HCEC 1CT (cell line): ENCODE measurements at places on chromosomes 6 and 20.

- no peak for DNase-seq
These were observed 147.2 kb downstream of the SYCP2 start for GRCh38 chr20:59785986-59786795.

DNA sequence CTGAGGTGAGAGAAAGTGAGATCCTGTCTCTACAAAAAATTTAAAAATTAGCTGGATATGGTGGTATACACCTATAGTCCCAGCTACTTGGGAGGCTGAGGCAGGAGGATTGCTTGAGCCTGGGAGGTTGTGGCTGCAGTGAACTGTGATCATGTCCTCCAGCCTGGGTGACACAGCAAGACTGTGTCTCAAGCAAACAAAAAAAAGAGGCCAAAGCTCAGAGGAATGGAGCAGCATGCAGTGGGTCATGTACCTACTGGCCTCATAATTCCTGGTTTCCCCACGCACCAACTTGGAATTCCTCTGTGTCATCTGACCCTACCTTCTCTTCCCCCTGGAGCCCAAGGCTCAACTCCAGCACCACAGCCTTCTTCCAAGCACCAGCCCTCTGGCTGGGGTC is 15.1 kb upstream of the PLEKHG1 start:
- DNase-seq = no peak

GRCh38 chr20:47293631-47294030 is 62.9 kb downstream of the ZMYND8 start:
- DNase-seq = no peak

- peak; percentile 64 for DNase-seq
These were observed 270.4 kb upstream of the JARID2 start for GRCh38 chr6:14975471-14975817.

DNA sequence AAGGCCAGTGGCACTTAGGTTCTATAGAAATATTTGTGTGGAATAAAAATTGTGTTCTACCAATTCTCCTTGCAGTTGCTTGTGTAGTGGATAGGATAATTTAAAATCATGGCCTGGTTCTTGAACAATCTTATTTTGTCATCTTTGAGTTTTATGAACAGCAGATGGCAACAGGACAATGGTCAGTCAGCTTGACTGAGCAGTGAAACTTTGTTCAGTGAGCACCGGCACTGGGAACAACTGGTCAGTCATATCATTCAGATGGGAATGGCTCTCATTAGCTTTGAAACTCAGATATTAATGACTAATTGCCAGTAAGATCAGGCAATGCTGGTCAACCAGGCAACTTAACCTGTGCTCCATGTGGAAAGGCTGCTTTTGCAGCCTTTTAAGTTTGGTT is 129.2 kb downstream of the BCKDHB start:
- no peak for DNase-seq

DNA sequence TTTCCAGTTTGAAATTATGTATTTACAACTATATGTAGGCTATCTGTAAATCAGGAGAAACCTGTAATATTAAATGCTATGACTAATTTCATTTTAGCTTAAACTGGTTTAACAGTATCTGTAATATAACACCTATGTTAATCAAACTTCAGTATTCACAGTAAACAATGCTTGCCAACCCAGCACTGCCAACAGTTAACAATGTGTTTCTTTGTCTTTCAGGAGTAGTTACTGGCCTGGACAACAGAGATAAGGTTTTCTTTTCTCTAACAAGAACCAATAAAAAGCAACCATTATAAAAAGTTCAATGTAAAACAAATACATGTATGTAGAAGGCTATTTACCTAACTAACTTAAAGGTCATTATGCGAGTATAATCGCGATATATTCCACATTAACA is 158.8 kb downstream of the CDK19 start:
- DNase-seq = no peak

DNA sequence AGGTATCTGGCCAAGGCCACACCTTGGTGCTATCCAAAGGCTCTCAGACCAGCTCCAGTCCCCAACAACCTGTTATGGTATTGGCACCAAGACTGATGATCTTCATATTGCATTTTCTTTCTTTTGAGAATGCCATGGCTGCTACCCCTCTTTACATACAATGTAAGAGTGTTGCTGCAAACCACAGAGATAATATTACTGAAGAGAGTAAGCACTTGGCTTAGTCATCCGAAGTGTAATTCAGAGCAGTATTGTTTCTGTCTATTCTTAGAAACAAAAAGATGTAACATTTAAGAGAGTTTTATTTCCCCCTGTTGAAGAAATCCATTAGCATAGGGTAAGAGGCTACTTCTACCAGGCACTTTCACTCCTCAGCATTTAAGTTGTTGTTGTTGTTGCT is 212.5 kb downstream of the C6orf118 start:
- DNase-seq = peak; percentile 17

- DNase-seq = peak; percentile 91
These were observed at the start of gene CFB for GRCh38 chr6:31945507-31946369. Gene CFB, plus strand, starts transcription at chr6:31946095. Its CDS starts 127 bp downstream, at chr6:31946222.

GRCh38 chr6:157128235-157128775 is 195.0 kb downstream of the TMEM242 start:
- DNase-seq = no peak

DNA sequence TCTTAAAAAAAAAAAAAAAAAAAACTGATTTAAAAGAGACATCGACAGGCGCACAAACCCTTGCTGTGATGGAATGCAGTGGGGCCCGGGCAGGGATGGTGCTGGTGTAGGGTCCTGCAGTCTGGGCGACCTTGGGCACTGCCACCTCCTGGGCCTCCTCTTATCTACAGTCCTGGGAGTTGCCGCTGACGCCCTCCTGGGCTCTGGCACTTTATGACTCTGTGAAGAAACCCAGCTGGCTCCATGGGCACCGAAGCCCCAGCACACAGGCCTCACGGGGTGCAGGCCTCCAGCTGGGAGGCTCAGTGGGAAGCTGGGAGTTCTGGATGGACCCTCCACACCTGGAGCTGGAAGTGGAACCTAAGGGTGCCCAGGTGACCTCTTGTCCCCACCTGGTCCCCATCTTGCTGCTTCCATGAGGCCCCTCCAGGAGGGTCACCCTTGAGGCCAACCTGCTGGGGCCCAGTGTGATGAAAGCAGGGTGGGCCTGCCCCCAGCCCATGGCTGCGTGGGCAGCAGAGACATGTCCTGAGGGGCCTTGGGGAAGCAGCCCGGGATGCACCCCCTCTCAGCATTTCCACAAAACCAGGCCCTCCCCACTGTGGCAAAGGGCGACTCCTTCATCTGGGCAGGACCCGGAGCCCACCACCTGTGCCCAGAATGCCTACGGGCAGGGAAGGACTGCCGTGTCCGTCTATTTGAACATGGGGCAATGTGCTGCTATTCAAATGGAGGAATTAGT is 104.9 kb downstream of the ASXL1 start:
- no peak for DNase-seq

DNA sequence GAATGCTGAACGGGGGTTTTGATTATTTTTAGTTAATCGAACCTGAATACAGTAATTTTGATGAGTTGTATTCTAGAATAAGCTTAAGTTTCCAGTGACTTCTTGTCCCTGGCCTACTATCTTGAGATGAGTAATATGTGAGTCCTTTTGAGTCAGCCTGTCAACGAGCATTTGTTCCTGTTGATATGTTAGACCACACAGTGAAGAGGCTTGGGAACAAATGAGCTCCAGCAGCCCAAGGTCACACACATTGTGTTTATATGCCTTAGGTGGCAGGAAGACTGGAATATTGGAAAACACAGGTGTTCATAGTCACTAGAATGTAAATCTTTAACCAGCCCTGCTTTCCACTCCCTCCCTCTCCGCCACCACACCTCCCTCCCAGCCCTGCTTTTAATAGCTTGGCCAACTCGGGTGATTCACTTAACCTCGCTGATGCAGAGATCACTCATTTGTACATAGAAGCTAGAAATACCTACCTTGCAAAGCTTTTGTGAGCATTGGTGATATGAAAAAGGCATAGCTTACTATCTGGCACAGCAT is 9.1 kb downstream of the SMPDL3A start:
- DNase-seq = peak; percentile 84

DNA sequence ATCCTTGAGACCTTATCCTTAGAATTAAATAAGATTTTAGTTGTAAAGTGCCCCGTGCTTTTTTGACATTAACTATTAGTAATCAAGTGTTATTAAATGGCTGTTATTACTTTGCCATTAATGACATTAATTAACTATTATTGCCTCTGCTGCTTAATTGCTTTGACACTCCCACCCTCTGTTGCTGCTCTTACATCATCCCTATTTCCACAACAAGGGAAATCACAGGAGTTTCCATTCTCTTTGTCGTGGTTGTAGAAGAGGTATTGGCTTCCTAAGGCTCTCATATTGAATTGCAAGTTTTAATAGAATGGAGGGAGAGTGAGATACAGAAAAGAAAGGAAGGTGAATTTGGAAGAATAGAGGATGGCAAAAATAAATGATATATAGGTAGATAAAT is 545.8 kb downstream of the MMUT start:
- no peak for DNase-seq

GRCh38 chr6:106790935-106791334 is 161.6 kb downstream of the QRSL1 start:
- no peak for DNase-seq

GRCh38 chr6:9982215-9982614 is 432.7 kb downstream of the TFAP2A start:
- no peak for DNase-seq

DNA sequence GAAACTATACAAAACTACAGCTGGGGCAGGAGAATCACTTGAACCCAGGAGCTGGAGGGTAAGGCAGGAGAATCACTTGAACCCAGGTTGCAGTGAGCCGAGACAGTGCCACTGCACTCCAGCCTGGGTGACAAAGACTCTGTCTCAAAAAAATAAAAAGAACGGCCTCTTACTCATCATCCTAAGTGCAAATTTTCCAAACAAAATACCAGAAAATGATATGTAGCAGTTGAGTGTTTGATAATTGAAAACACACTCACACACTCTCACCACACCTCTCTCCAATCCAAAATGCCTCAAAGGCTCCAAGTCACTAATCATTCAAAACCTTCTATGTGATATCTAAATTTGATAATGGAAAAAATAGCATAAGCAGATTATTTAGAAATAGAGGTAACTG is 198.6 kb upstream of the SHLD1 start:
- no peak for DNase-seq

DNA sequence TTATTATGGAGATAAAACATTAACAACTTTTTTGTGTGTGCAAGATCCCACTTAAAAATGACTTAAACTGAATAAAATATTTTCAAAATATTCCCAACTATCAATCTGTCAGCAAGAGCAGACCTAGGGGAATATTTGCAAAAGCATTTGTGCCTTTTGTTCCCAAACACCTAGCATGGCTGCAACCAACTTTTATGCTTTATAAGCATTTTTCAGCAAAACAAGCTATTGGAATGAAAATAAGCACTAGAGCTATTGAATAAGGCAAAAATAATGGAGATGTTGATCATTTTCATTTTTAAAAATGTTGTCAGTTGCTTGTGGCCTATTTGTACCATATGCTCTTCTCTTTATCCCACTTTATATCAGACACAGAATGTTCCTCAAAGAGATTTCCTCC is 28.2 kb upstream of the CEP162 start:
- no peak for DNase-seq

DNA sequence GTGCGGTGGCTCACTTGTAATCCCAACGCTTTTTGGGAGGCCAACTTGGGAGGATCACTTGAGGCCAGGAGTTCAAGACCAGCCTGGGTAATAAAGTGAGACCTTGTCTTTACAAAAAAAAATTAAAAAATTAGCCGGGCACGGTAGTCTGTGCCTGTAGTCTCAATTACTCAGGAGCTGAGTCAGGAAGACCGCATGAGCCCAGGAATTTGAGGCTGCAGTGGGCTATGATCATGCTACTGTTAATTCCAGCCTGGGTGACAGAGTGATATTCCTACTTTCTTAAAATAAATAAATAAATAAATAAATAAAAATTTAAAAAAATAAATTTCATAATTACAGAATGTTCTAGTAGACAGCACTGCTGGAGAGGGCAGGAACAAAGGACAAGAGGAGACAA is 62.4 kb downstream of the DST start:
- peak; percentile 22 for DNase-seq

- no peak for DNase-seq
These were observed 19.2 kb upstream of the SCP2D1 start for GRCh38 chr20:18794428-18794787.

DNA sequence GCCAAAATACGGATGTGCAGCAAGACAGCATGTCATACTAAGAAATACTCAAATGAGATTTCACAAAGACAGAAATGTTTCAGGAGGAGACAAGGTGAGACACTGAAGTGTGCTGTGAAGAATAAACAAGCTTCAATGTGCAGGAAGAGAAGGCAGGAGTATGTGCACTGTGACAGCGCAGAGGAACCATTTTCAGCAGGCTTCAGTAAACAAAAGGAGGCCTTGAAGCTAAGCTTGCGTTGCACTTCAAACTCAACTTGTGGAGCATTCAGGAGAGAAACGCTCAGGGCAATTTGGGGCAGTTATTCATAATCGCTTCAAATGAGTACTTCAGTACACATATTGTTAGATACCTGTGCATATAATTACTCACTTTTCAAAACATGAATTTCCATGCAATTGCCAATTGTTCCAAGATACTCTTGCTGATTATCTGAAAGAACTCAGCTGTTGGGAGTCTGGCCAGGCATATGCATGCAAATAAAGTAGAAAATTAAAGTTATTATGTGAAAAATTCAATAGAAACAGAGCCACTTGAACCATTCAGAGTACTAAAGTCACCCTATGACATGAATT is 234.2 kb upstream of the OPRM1 start:
- no peak for DNase-seq

GRCh38 chr6:2749969-2750600 is 637 bp downstream of the MYLK4 start:
- DNase-seq = peak; percentile 54

DNA sequence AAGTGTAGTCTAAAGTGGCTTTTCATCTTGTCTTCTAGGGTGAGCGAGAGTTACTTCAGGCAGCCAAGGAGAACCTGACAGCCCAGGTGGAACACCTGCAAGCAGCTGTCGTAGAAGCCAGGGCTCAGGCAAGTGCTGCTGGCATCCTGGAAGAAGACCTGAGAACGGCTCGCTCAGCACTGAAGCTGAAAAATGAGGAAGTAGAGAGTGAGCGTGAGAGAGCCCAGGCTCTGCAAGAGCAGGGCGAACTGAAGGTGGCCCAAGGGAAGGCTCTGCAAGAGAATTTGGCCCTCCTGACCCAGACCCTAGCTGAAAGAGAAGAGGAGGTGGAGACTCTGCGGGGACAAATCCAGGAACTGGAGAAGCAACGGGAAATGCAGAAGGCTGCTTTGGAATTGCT is 27.1 kb downstream of the C20orf173 start:
- no peak for DNase-seq

- no peak for DNase-seq
These were observed 34.8 kb upstream of the GABRR1 start for GRCh38 chr6:89251976-89252375.

- no peak for DNase-seq
These were observed 631.1 kb upstream of the POU3F2 start for GRCh38 chr6:98203170-98203806.

GRCh38 chr20:34689486-34689885 is 12.6 kb upstream of the PIGU start:
- DNase-seq = peak; percentile 45

GRCh38 chr6:21450149-21450548 is 143.4 kb upstream of the SOX4 start:
- DNase-seq = no peak

GRCh38 chr6:158561938-158562337 is 2.0 kb downstream of the TMEM181 start:
- DNase-seq = no peak

GRCh38 chr6:96469312-96469711 is 52.3 kb upstream of the UFL1 start:
- DNase-seq = no peak
